Upper lobe of left lung (tissue), 6 donors: ENCODE measurements at places on chromosomes 16 and 17. TPM values are rescaled to one million over a fixed set of nuclear protein-coding genes. Genes with fewer than 3 reads are reported as not detected.

The MATCAP1 gene
- 36.4 TPM for total RNA-seq

The NOD2 gene
- 27.2 TPM for total RNA-seq

The GUCY2D gene
- total RNA-seq: not detected

The ALOX15B gene
- 50.8 TPM for total RNA-seq

The CHD9NB gene
- 11.7 TPM for total RNA-seq

The LPO gene
- total RNA-seq: not detected

The GEMIN4 gene
- total RNA-seq: 17.6 TPM

The HOXB3 gene
- total RNA-seq: 5.6 TPM

The NHLRC4 gene
- 2.1 TPM for total RNA-seq

The NPTX1 gene
- 1.6 TPM for total RNA-seq

The ZG16 gene
- total RNA-seq: not detected

The ITGAL gene
- total RNA-seq: 88.0 TPM

The TCAP gene
- total RNA-seq: 2.7 TPM

The C1QBP gene
- 90.8 TPM for total RNA-seq

The PSMB3 gene
- 157 TPM for total RNA-seq

The KRT14 gene
- total RNA-seq: not detected

The FBXO47 gene
- not detected for total RNA-seq

The CPHXL2 gene
- total RNA-seq: not detected

The TBC1D3C gene
- total RNA-seq: not detected

The MEIOB gene
- not detected for total RNA-seq

The KRT37 gene
- total RNA-seq: not detected

The KATNIP gene
- total RNA-seq: 28.6 TPM

The CRISPLD2 gene
- 80.7 TPM for total RNA-seq

The SAP30BP gene
- 81.1 TPM for total RNA-seq

The TEX14 gene
- 0.22 TPM for total RNA-seq

The KREMEN2 gene
- not detected for total RNA-seq

The IRX3 gene
- 102 TPM for total RNA-seq
